ENCODE measurements at places on chromosomes 3 and 15.

DNA sequence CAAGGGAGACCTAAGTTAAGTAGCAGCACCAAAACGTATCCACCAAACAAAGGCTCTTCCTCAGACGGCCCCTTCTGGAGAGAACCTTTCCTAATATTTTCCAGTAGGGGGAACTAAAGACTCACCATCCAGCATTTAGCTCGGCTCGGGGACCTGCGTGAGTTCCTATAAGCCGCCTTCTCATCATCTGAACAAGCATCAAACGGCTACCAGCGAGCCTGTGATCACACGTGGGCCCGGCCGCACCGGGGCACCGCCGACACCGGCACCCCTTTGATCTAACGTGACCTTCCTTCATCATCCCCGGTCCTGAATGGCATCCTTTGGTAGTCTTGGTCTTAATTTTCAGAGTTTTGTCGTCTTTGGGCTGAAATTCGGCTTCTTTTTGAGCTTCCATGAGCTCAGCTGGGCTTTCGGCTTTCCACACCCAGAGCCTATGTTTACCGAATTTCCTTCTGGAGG, 1.4 kb upstream of the ROBO2 start:
- no peak for DNase-seq

GRCh38 chr3:8766148-8766547, 3.3 kb downstream of the OXTR start:
- DNase-seq, result no peak

DNA sequence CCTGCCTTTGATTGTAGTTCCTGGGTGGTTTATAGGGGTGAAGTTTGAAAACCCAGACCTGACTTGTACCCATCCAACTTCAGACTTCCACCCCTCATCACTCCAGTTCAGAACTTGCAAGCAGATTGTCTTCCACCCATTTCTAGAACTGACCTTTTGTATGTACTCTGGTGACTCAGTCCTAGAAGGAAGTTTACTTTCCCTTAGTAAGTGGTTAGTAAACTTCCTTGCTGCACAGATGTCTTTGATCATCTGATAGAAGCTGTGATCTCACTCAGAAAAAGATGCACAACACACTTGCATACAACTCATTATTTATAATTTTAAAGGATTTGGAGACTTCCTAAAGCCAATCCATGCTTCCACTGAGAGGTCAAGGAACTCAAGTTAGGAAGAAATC, 368.0 kb downstream of the MFSD1 start:
- DNase-seq, result no peak

DNA sequence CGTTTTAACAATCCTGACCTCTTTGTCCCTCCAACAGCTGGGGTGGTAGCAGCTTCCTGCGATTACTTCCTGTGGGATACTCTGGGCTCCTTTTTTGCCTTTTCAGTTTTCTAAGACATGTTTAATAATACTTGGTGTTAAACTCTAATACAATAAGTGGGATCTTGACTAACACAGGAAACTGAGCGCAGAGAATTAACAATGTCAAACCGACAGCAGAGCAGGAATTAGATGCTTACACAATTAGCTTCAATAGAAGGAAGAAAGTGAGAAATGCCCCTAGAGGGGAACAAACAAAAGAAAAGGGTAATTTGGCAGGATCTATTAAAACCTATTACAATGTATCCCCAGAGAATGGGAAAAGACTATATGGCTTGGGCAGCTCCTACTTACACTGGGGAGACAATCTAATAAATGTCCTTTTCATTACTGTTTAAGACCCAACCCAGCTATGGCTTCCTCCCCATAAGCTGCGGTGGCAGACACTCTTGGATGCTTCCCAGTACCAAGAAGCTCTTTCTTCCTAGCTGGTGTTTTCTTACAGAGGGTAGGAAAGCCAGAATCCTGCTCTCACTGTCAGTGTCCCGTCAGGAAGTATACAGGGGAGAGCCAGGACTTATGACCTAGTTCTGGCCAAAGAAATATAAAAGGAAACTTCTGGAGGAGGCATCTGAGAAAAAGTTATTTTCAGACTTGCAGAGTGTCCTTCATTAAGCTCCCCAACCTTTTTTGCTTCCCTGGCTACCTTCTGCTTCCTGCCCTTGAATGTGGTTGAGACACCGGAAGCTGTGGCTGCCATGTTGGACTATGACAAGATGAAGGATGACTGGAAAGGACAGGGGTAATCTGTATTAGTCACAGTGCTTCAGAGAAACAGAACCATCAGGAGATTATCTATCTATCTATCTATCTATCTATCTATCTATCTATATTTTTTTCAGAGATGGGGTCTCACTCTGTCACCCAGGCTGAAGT, 194.1 kb upstream of the KBTBD8 start:
- DNase-seq, result no peak

DNA sequence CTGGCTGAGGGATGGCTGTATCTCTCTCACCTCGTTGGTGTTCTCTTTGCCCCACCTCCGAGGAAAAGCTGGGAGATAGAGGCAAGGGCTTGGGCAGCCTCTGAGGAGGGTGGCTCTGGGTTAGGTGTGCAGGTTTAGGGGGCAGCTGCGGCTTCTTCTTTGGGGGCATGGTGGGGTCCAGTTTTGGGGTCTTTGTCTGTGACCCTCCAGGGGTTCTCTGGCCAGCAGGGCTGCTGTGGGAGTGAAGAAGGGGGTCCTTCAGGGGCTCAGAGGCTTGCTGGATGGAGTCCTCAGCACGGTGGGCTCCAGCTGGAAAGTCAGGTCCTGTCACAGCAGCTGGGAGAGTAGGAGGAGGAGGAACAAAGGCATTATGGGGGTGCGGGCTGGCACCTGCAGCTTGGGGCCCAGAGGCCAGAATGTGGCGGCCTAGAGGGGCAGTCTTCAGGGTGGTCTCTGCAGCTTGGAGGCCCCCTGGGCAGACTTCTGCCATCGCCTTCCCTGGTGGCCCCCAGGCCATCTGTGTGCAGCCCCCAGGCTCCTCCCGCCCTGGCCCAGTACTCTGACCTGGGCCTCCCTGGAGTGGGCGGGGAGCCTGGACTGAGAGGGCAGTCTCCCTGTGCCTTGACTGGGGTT, 7.0 kb downstream of the XIRP1 start:
- no peak for DNase-seq

DNA sequence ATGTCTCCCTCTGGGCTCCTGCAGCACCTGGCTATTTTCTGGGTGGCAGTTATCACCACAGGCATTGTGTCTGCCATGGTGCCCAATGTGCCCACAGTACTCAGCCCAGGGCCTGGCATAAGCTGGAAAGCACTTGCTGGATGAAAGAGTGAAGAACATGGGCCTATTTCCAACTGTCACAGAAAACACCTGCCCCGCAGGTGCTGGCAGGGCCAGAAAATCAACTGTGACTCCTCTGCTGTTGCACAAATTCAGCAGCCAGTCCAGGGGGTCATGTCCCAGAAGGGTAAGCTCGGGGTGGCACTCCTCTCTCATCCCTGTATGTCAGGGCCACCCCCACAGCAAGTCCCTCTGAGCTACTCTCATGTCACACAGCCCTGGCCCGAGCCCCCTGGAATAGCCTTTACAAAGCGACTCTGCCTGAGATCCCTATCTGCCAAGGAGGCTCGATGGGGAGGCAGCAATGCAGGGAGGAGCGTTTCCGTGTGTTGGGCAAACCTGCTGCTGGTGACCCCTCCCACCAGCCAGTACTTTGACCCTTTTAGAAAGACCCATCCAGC, 16.9 kb downstream of the ITIH3 start:
- no peak for DNase-seq

Data from T-helper 17 cell (primary cell).